ENCODE measurements at places on chromosomes 6 and 20.

DNA sequence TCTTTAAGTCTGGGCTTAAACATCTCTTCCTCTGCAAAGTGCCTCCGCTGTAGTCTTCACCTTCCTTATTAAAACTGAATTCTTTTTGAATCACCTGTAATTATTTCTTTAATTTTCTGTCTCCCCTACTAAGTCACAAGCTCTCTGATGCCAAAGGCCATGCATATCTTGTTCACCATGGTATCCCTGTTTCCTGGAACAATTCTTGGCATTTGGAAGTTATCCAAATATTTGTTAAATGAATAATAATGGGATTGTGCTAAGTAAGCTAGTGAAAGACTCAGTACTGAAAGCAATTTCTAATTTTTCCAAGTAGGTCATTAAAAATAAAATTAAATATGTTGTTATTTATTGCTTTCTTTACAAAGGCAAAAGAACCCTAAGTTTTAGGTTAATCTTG, 12.2 kb downstream of the SNAP91 start:
- DNase-seq = no peak

GRCh38 chr20:2757969-2758368, 42.5 kb downstream of the CPXM1 start:
- DNase-seq = no peak

DNA sequence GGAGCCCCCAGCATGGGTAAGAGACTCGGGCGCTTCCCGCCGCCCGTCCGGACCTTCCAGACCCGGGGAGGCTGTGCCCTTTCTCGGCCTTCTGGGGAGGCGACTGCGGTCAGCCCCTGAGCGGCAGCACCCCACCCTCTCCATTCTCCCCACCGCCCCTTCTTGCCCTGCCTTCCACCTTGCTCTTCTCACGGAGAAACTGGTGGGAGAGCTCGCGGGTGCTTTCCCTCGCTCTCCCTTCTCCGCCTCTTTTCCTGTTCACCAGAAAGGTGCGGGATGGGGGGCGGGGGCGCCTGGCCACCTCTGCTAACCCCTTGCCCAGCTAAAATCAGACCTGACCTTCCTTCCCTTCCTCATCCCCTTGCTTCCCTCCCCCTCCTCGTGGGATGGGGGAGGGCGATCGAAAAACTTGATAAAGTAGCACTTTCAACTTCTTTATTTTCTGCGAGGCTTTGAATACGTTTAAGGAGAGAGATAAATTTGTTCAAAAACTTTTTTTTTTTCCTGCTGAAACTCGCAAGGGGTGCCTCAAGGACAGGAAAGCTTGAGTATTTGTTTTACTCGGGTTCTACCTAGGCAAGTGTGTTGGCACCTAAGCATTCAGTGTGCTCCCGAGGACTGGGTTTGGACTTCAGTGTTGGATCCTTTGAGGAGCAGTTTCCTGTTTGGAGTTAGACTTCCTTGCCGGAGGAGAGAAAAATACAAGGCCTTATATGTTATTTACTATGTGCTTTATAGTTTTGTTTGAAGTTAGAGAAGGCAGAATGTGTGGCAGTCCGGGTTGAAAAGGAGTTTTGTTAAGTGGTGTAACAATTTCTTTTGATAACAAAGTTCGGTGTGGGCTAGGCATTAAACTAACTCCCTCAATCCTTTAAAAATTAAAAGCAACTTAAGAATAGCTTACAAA, 897 bp downstream of the CD2AP start:
- no peak for DNase-seq

DNA sequence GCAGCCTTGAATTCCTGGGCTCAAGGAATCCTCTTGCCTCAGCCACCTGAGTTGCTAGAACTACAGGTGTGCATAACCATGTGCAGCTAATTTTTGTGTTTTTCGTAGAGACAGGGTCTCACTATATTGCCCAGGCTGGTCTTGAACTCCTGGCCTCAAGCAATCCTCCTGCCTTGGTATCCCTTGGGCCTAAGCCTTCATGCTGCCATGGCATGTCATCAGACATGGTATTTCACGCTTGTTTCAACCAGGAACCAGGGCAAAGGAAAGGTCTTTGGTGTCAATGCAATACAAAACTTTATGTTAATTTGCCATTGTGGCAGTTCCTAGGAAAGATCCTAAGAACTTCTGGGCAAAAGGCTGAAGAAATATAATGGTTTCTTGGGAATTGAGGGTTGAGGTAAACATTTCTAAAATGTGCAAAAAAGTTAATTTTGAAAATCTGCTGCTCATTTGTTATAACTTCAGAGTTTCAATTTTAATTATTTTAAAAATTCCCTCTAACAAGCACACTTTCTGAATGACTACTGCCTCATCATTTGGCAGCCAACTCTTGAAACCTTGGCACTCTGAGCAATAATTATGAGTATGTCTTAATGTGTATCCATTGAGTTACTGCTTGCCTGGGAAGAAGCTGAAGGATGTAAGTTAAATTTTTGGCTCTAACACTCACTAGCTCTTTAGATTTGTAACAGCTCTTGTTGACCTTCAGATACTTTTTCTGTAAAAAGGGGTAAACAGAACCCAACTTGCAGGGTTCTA, 154.1 kb downstream of the GJA10 start:
- DNase-seq = no peak

GRCh38 chr6:43260791-43261190, 17.5 kb downstream of the TTBK1 start:
- no peak for DNase-seq

Measured in coronary artery (tissue), 2 donors.